Stimulated activated CD8-positive, alpha-beta memory T cell treated with anti-CD3 and anti-CD28 coated beads, Interleukin-12 subunit alpha, Interleukin-12 subunit beta, amount 100 ng/mL, for 4 hours (primary cell): ENCODE measurements at places on chromosomes 6 and 20.

DNA sequence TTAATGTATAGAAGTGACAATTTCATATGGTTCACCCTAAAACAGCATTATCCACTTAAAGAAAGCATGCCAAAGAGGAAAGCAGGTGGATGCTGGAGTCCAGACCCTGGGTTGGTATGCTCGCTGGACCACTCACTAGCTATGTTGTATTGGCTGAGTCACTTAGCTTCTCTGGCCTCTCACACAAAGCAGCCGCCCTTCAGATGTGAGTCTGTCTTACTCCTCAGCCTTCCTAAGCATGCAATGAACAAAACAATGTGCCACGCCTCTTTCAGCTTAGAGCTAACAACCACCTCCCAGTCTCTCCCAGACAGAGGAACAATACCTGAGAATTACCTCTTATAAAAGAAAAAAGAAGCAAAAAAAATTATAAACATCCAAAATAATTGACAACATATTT lies 29.4 kb downstream of the SIM1 start:
- no peak for DNase-seq

DNA sequence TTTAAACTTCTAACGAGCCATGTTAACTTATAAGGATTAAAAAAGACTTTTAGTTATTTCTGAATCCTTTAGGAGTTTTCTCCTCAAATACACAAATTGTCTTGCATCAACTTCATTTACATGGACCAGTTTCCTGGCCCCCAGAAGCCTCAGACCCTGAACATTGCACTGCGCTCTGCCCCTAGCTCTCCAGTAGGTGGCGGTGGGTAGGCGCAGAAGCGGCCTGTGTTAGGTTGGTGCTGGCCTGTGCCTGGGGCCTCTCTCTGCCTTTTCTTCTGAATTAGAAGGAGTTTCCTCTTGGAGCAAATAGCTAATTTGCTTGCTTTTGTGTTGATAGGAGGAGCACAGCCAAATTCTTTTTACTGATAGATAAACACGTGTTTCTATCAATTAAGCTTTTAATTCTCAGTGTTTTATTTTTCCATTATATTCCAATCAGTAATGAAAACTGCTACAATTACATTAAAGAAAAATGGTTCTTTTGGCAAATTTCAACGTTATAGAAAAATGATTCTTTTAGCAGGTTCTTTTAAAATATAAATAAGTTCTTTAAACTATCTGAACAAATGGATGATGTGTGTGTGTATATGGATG lies 44.4 kb downstream of the DTD1 start:
- no peak for DNase-seq

- no peak for DNase-seq
These were observed 424.6 kb upstream of the PTCHD4 start for GRCh38 chr6:48535582-48536009.

DNA sequence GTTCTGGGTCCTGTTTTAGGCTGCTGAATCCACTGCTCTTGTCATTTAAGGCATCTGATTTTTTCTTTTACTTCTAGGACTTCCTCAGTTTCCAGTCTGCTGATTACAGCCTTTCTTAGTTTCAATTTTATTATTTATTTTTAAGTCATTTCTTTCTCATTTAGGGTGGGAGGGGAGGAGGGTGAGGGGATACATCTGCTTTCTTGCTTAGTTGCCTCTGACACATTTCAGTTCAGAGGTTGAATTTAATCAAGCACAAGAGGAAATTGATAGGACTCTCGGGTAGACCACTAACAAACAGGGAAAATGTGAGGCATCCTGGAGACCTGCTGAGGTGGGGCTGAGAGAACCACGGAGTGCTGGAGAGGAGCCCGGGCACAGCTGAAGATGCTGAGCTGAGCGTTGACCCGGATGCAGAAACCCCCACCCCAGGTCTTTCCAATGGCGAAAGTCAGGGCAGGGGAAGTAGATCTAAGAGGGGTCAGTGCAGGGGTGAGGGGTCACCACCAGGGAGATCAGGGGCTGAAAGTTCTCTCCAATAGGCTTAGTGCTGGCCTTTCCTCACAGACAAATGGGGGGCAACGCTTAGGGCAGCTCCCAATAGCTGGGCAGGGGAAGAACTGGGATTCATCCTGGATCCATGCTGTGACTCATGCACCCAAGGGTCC lies 7.6 kb upstream of the TREML2 start:
- DNase-seq, result no peak
